Hippocampal formation (tissue), 2 donors: ENCODE measurements at places on chromosomes 3 and 15.

DNA sequence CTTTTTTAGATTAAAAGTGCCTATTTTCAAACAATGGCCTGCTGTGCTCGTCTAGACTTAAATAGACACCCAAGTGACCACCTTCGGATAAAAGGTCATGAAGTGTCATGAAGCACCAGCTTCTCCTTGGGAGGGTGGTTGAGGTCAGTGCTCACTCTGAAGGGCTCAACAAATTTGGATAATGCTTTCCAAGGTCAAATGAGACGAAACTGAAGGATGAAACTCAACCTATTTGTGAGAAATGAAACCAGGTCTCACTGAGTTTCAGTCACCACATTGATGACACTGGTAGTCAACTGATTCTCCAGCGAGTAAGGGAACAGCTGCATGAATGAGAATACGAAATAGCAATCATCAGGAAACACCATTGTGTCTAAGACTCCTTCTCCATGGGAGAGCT is 852.6 kb downstream of the NTRK3 start:
- DNase-seq = no peak

GRCh38 chr3:135731546-135731945 is 234.0 kb upstream of the PPP2R3A start:
- DNase-seq = no peak

- DNase-seq = no peak
Measured at GRCh38 chr3:86938416-86939105, 52.4 kb downstream of the VGLL3 start.

DNA sequence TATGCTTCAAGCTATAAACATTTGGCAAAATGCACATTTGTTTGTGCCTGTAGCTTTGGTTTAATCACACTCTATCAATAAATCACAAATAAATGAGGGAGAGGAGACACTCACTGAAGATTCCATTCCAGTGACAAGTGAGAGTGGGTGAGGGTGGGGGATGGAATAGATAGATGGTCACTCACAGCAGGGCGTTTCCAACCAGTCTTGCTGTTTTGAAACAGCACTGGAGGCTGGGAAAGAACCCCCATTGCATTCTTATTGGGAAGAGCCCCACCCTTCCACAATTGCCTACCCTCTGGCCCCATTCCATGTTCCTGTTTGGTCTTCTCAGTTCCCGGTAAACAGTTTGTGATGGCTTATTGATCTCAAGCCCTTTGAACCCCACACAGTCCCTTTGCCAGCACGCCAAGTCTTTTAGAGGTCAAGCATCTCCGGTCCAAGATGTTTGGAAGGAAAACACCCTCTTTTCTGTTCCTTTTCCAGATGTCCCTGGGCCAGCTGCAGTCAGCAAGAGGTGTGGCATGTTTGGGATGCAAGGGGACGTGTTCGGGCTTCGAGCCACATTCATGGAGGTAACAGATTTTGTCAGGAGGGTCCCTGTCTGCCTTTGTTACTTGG is 30.7 kb downstream of the LMCD1 start:
- DNase-seq = no peak

- no peak for DNase-seq
Measured at GRCh38 chr15:81777546-81777945, 268.3 kb downstream of the MEX3B start.

GRCh38 chr3:104907507-104907906 is 459.2 kb upstream of the ALCAM start:
- DNase-seq = no peak

GRCh38 chr3:31285833-31286486 is 246.8 kb upstream of the STT3B start:
- no peak for DNase-seq

- no peak for DNase-seq
Measured at GRCh38 chr15:73936588-73937290, 10.5 kb downstream of the LOXL1 start.

DNA sequence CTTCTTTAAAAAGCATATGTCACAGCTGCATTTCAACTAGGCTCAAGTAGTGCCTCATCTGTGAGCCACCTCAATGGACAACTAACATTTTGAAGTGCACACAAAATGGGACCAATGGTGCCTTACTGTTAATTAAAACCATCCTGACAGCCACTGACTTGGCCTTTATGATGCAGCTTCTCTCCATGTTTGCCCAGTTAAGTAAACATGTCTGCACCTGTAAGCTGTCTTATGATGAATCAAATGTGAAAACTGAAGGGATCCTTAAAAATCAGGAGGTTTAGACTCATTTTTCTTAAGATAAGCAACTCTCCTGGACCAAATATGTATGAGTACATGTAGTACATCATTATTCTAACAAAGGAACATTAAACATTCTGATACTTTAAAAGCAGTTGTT is 861.6 kb downstream of the ROBO1 start:
- no peak for DNase-seq

DNA sequence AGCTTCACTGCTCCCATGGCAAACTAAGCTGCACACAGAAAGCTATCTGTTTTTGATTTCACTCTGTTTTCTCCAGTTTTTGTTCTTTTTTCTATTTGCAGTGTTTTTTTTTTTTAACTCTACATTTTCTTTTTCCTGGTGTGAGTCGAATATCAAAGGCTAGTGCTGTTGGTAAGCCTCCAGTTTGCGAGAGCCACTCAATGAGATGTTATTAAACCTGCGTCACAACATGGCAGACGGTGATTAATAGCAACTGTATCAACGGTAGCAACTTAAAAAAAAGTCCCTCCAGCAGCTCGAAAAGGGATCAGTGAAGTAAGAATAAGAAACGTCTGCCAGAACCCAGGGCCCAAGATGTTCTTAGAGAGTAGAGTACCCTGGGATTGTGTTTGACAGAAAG is 84.1 kb downstream of the MEIS2 start:
- peak; percentile 32 for DNase-seq

- no peak for DNase-seq
Measured at GRCh38 chr15:71325481-71325880, 210.2 kb downstream of the THSD4 start.

DNA sequence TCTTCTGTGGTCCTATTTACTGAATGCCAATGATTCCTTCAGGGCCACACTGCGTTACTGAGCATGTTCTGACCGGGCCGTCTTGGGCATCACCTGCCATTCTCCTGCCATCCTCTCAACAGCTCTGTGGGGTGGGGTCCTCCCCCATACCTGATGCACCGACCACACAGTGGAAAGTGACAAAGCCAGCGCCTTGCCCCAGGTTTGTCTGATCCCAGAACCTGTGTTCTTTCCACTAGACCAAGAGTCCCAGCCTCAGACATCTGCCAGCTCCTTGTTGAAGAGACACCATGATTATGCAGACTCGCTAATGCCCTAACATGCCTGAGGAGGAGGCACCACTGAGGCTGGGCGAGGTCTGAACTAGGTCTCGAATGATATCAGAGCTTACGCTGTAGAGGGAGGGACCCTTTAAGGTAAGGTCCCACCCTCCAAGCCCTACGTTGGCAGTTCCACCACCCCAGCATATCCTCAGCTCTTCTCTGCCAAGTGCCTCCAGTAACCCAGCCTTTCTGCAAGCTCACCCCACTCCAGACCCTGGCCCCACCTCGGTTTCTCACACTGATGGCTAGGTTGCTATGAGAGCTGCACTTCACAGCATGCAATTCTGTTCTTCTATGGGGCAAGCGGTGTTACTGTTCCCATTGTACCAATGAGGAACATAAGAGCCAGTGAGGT is 29.8 kb upstream of the PLXNA1 start:
- DNase-seq = no peak

- DNase-seq = no peak
Measured at GRCh38 chr15:39710681-39711080, 72.0 kb downstream of the FSIP1 start.

DNA sequence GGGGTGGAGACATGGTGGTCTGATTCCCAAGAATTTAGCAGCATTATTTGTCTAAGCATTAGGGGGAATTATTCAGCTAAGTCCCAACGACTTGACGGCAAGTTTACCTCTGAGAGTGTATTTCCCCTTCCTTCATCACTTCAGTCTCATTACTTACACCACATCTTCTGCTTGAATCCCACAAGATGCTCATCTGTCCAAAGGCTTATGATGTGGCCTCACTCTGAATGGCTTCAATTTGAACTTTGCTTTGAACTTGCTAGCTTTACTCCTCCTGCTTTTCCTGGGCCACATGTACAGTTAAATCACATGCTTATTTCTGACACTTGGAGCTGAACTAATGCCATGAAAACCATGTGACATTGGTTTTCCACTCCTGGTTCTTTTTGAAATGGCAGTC is 231.3 kb upstream of the SATB1 start:
- no peak for DNase-seq

GRCh38 chr3:111277226-111277625 is 205.6 kb downstream of the NECTIN3 start:
- peak; percentile 14 for DNase-seq

GRCh38 chr3:134326126-134326525 is 48.1 kb downstream of the AMOTL2 start:
- no peak for DNase-seq

- no peak for DNase-seq
Measured at GRCh38 chr15:90550919-90551318, 21.2 kb downstream of the CRTC3 start.

- no peak for DNase-seq
Measured at GRCh38 chr15:66071160-66071920, 182.2 kb downstream of the MEGF11 start.
